ENCODE measurements at places on chromosomes 5 and 9. TPM values are rescaled to one million over a fixed set of nuclear protein-coding genes. Genes with fewer than 3 reads are reported as not detected.
A peak's percentile ranks its signal among the peaks of the same experiment; 100 is the strongest.

TAF1L gene
- not detected for polyA plus RNA-seq

- DNase-seq: no peak
Observed at GRCh38 chr5:93461756-93462155, 119.3 kb downstream of the NR2F1-AS1 start.

DNA sequence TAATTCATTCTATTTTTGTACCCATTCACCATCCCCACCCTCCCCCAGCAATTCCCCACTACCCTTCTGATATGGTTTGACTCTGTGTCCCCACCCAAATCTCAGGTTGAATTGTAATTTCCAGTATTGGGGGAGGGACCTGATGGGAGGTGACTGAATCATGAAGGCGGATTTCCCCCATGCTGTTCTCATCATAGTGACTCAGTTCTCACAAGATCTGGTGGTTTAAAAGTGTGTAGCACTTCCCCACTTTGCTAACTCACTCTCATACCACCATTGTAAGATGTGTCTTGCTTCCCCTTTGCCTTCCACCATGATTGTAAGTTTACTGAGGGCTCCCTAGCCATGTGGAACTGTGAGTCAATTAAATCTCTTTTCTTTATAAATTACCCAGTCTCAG lies 25.9 kb upstream of the TESK1 start:
- DNase-seq: no peak

- no peak for DNase-seq
Observed at GRCh38 chr5:57538341-57538955, 55.8 kb upstream of the ACTBL2 start.

GRCh38 chr5:18114151-18114757 lies 480.0 kb downstream of the TAF11L14 start:
- DNase-seq: no peak

GRCh38 chr9:105887679-105888078 lies 193.3 kb downstream of the TMEM38B start:
- DNase-seq: no peak

DNA sequence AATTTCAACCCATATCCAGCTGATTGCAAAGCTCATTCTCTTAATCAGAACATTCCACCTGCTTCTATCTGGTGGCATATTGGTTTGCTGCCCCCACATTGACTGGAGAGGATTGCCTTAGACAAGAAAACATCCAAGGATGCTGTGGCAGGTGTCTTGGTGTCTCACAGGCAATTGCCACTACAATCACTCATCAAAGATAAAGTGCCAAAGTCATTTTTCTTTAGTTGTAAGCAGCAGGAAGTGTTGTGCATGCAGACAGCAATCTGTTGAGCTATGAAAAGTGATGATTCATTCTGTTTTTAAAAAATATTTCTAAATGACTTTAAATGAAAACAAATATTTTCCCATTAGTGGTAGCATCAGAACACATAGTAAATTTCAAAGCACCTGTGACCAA lies 53.9 kb downstream of the CDH6 start:
- DNase-seq: no peak

DNA sequence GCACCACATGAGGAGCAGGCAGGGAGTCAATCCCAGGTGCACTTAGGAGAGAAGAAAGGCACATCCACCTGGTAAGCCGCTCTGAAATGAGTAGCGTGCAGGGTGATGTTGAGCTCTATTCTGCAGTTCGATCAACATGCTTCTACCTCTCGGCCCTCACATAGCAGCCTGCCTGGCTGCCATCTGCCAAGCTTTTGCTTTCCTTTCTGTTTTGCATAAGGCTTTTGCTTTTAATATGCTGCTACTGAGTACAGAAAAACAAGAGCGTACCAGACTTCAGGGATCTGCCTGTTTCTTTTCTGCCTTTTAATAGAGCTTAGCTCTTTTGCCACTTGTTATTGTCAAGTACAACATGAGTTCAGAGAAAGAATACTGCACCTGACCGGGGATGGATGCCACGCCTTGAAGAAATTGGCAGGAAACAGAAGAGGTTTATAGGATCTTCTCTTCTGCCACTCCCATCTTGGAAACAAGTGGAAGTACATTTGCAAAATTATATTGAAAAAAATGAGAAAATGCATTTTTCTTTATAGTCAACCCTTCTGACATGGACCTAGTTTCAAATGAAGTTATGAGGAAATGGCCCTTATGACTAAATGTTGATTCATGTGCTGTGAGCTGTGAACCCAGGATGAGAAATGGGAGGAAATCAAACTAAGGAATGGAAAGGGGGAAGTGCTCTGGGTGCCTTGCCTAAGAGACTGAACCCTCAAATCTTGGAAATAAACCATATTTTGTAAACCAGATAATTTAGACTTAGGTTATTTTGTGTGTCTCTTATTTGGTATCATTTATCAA lies 4.0 kb upstream of the FCHO2 start:
- no peak for DNase-seq

GRCh38 chr9:127586537-127586936 lies 25.5 kb upstream of the STXBP1 start:
- peak; percentile 92 for DNase-seq

- peak; percentile 73 for DNase-seq
Observed at GRCh38 chr5:157574456-157575380, 857 bp downstream of the ADAM19 start.

- no peak for DNase-seq
Observed at GRCh38 chr9:122536134-122536533, 9.0 kb upstream of the OR1N1 start.

- DNase-seq: no peak
Observed at GRCh38 chr9:116003397-116003796, 150.2 kb upstream of the PAPPA start.

GRCh38 chr5:174425271-174425963 lies 299.0 kb upstream of the MSX2 start:
- no peak for DNase-seq

DNA sequence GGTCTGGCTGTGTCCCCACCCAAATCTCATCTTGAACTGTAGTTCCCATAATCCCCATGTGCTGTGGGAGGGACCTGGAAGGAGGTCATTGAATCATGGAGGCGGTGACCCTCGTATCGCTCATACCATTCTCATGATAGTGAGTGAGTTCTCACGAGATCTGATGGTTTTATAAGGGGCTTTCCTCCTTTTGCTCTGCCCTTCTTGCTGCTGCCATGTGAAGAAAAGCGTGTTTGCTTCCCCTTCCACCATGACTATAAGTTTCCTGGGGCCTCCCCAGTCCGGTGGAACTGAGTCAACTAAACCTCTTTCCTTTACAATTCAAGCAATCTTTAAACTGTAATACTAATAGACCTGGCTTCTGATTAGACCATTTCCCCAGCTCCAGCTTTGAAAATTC lies 92.2 kb upstream of the SARDH start:
- DNase-seq: no peak

GRCh38 chr9:133461975-133462374 lies 2.2 kb downstream of the CACFD1 start:
- no peak for DNase-seq

GRCh38 chr5:131265311-131265803 lies 1.5 kb downstream of the CDC42SE2 start:
- no peak for DNase-seq

DNA sequence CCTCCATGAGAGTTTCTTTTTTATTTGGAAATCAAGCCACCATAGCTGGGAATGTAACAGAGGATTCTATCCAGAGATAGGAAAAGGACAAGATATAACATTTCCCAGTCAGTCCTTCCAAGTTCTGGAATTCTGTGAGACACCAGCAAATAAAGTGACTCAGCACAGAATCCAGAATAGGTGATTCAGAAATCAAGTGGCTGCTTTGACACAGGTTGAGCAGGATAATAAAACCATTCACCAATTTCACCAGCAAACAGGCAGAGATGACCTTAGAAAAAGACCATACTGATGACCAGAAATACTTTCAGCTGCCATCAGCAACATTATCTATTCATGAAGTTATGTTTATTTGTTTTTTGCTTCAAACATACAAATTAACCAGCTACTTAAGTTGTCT lies 491.5 kb upstream of the TUSC1 start:
- no peak for DNase-seq

- DNase-seq: no peak
Observed at GRCh38 chr5:14399054-14399692, 182.4 kb upstream of the OTULINL start.

DNA sequence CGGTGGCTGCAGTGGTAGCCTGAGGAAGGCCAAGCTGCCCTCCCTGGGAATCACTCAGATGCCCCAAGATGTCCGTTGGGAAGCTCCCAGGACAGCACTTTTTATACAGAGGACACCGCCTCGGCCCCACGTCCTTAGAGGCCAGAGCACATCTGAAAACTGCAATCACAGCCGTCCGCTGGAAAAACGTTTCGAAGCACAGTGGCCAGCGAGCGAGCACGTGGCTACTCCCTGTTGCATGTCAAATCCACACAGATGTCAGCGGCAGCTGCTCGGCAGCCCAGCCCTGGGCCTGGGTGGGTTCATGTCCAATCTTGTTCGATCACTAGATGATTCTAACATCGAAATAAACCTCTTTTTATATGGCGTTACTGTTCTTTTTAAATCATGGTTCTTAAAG lies 8.9 kb downstream of the PPP1R26 start:
- DNase-seq: peak; percentile 45

DNA sequence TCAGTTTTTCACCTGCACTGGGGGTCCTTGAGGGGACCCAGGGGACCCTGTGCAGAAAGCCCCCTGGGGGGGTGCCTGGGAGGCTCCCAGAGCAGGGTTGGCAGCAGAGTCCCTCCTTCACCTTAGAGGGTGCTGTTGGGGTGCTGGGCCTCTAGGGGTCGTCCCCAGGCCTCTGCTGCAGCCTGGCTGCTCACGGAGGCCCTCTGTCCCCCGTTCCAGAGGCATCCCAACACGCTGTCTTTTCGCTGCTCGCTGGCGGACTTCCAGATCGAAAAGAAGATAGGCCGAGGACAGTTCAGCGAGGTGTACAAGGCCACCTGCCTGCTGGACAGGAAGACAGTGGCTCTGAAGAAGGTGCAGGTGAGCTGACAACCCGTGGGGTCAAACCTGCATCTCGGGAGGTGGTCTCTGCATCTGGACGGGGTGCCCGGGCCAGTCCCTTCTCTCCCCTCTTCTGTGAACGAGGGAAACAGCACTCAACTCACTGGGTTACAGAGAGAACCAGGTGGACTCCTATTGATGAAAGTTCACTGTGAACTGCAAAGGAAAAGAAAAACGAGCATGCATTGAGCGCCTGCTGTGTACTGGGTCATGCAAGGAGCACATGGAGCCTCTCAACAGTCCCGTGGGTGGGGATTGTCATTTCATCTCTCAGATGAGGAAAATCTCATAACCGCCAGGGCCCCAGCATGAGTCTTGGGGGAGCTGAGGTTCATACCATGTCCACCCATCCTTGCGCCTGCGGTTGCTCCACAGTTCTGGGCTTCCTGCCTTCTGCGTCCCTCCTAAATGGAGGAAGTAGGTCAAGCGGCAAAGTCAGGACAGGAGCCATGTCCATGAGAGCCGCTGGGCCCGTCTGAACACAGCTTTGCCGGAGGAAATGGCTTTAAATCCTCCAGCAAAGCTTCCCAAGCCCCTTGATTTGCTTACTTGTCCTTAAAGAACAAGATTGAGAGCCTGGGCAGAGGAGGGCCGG lies 54.8 kb downstream of the NEK6 start:
- no peak for DNase-seq

Measured in kidney (tissue), 22 donors.